ENCODE measurements at places on chromosomes 11 and 22.

DNA sequence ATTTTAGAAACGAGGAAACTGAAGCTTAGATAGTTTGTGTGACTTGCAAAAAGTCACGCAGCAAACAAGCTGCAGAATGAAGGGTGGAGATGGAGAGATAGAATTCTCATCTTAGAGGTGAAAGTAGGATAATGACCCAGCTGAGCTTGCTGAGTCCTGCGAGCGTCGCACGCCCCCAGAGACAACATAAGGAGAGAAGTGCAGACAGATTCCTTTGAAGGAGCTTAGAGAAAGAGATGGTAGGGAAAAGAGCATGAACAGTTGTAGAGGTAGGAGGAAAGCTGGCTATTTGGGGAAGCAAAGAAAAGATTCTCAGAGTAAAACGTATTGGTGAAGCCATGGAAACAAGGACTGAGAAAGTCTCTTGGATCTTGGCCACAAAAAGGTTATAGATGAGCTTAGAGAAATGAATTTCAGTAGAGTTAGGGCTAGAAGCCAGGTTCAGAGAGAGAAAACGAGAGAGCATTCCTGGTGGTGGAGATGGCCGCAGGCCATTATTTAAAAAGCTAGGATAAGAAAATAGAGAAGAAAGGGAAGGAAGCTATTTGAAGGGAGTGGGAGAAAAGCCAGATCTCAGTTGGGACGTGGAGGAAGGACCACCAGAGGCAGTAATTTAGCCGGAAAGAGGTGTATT lies 44.8 kb downstream of the FAM83F start:
- DNase-seq, result no peak

- DNase-seq, result no peak
Measured at GRCh38 chr22:46666577-46667244, 46.5 kb downstream of the GRAMD4 start.

DNA sequence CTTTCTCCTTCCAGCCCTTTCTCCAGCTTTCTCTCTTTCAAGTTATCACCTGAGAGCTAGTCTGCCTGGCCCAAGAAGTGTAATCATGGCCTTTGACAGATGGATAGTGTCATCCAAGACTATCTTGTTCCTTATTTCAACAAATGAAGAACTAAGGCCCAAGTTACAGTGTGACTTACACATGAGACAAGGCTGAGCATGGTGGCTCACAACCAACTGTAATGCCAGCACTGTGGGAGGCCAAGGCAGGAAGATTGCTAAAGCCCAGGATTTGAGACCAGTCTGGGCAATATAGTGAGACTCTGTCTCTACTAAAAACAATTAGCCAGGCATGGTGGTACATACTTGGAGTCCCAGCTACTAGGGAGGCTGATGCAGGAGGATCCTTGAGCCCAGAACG lies 3.7 kb upstream of the RANGAP1 start:
- DNase-seq, result no peak

GRCh38 chr22:19497245-19497644 lies 17.5 kb downstream of the CDC45 start:
- DNase-seq, result no peak

- no peak for DNase-seq
Measured at GRCh38 chr11:128343135-128343514, 244.2 kb downstream of the ETS1 start.

DNA sequence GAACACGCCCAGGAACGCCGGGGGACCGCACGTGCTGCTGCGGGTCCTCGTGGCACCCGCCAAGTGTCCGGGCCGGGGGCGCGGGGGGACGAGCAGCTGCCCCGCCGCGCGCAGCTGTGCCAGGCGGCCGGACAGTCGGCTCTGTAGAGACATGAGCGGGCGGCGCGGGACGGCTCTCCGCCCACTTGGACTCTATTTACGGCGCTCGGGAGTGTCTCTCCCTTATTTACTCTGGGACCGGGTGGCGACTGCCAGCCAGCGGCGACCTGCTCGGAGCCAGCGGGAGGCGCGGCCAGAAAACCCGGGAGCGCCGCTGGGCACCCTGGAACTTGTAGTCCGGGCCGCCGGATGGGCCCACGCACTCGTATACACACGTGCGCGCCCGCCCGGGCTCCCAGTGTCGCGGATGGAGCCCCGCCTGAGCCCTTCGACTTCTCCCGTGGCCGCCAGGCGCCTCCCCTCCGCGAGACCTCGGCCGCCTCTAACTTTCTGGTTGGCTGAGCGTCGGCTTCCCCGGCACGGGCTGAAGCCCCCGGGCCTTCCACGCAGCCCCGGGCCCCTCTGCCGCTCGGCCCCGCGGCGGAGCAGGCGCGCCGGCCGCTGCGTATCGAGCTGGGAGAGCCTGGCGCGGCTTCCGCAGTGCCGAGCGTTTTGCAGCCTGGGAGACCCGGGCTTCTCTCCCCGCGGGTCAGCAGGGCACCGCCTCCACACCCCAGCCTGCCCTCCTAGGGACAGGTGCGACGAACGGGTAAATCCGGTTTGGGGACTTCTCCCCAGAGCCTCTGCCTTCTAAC lies at the start of gene MACROD1:
Gene MACROD1, minus strand, starts transcription at position 272 of the 794 bp plus-strand sequence. Its CDS starts 119 bp downstream, at position 153.
- DNase-seq, result no peak

DNA sequence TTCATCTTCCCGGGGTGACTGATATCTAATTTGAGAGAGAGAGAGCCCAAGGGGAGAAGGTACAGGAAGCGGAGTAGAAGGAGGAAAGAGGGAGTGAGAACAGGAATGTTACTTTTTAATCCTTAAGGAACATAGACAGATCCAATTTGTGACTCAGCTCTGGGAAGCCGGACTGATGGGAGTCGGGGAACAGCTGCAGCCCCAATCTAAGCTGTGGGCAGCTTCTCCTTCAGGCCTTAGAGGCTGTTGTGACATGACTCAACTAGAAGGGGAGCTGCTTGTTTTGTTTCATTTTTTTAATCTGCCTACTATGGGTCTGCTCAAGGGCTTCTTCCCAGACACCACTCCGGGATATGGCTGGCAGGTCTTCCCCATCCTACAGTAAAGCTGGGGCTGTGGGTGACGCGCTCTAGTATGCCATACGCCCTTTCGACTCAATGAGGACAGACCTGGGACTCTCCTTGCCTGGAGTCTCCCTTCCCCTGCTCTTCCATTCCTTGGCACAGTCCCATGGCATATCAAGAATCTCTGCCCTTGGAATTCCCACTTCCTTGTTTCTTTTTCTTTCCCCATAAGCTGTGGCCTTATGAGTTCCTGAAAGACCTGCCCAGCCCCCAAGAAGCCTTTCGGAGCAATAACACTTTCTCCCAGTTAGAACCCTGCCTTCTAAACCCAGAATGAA lies 103.3 kb upstream of the AKIP1 start:
- no peak for DNase-seq

DNA sequence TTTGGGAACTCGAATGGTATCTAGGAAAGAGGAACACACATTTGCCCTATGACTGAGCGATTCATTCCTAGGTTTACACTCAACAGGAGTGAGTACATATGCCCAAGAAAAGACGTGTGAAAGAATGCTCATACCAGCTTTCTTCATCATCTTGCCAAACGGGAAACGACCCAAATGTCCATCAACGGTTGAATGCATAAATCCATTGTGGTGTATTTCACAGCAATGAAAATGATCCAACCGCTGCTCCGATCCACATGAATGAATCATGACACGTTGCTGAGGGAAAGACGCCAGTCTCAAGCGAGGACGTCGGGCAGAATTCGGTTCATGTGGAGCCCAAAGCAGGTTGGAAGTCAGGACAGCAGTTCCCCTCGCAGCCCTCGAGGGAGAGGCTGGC lies 71.5 kb downstream of the CYTH4 start:
- no peak for DNase-seq

GRCh38 chr22:43953988-43954785 lies 1.1 kb upstream of the SAMM50 start:
- no peak for DNase-seq

GRCh38 chr22:50276143-50276542 lies 6.0 kb upstream of the MAPK11 start:
- DNase-seq, result no peak

DNA sequence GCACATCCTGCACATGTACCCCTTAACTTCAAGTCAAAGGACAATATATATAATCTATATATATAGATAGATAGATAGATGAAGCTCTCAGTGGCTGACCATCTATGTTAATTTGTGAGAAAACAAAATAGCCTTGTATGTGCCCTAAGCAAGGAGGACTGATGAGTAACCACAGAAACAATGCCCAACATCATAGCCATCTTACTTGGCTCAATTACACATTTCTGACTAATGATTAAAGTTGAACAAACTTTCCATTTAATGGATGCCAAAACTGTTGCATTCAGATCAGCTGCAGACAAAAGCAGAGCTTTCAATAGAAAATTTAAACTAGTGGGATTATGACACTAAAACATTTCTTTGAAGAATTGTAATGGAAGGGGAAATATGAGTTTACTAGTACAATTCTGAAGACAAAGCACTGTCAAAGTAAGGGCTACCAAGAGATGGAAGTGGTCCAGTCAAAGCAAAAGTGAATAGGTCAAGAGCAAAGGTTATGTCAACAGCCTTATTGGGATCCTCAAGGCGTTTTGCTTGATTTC lies 1188.2 kb upstream of the RAG2 start:
- DNase-seq, result no peak

GRCh38 chr11:77178150-77178549 lies 50.1 kb downstream of the MYO7A start:
- DNase-seq, result no peak

DNA sequence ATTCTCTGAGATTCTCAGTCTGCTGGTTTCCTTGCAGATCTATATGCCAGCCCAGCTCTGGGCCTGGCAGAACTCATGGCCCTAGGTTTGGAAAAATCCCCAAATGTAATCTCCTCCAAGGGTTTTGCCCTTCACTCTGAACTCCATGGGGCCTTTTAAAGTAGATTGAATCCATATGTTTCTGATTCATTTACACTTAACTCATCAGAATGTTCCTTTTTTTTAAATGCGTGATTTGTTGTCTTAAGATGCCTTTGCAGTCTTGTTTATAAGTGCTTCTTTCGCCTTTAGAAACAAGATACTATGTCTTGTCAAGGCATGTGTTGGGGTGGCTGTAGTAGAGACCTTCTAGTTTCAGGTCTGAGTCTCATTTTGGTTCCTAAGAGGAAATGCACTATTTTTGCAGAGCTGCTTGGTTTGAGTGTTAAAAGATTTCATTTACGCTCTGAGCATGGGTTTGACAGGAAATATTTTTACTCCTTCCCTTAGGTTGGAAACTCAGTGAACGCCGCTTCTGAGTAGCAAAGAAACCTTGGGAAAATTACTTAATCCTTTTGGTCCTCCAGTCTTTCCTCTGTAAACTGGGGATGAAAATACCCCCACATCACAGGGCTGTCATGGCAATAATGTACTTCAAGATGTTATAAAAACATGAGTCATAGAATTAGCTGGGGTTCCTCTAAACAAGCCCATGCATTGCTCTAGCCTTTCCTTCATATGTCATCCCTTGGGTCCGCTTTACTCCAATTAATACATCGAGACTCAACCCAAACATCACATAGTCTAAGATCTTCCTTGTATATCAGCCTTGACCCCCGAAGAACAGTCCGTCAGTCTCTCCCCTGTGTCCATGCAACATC lies 83.5 kb downstream of the SNX19 start:
- no peak for DNase-seq

GRCh38 chr11:76120513-76121101 lies 85.7 kb downstream of the WNT11 start:
- no peak for DNase-seq

DNA sequence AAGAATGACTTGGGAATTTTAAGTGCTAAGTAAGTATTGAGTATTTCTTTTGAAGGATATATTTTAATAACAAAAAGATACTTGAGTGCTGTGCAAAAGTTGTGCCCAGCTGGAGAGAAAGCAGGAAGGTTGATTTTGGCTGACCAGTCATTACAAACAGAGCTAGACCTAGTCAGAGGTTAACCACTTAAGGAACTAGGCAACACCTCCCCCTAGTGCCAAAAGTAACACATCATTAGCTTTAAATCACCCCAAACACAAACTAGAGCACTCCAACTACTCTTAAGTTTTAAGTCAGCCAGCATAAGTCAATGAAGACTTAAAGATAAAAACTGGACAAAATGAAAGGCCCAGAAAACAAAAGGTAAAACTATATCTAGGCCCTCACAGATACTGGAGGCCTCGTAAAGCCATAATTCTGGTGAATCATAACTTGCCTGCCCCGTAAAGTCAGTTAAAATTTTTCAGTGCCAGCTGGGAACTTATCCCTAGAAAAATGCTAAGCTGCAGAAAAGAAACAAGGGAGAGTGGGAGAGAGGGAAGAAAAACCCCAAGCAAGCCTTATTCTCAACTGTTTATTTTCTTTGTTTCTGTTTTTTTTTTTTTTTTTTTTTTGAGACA lies 4.6 kb downstream of the TMEM9B start:
- DNase-seq, result peak; percentile 39

DNA sequence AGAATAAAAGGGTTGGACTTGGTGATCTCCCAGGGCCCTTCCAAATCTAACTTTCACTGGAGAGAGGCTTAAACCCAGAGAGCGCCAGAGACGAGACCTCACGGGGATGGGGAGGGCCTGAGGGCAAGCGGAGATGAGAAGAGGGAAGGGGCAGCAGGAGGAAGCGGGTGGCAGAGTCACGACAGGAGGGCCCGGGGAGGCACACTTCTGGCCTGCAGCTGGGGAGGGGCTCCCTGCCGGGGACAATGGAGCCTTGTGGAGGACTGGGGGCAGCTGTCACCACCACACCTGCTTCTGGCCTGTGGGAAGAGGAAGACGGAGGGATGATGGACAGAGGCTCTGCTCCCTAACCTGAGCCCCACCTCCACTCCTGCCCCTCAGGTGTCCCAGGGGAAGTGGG lies 40.2 kb downstream of the PDE2A start:
- DNase-seq, result no peak

DNA sequence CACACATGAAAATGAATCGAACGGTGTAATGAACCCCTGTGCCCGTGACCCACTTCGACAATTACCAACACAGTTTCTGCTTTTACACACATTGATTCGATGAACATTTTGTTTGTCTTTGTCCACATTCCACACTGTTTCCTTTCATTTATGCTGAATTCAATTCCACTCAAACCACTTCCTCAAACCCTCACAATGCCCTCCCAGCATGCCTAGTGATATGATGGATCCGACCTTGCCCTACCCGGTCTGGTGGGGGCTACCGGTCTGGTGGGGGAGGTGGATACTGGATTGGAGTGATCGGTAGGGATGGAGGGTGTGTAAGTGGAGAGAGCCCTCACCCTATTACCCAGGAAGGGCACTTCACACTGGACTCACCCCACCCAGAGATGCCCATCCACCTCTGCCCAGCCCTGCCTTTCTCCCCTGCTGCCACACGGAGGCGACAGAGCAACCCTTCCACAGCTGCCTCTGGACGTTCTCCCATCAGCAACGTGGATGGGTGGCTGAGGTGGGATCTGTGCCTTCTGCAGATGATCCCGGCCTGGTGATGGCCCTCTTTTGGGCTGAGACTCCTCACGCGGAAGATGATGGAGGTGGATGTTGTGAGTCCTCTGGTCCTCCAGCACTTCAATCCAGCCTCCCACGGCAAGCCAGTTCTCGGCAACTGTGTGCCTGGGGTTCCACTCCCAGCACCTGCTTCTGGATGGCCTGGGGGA lies 33.0 kb upstream of the P2RY2 start:
- peak; percentile 20 for DNase-seq

- DNase-seq, result no peak
Measured at GRCh38 chr22:50727678-50728522, 10.1 kb upstream of the ACR start.

GRCh38 chr11:72378704-72379383 lies 55.5 kb downstream of the CLPB start:
- DNase-seq, result no peak

All from GM04503 (cell line).